Fibroblast of the aortic adventitia (primary cell): ENCODE measurements at places on chromosomes 2 and 18. TPM values are rescaled to one million over a fixed set of nuclear protein-coding genes. Genes with fewer than 3 reads are reported as not detected.

The CFAP210 gene
- 0.09 TPM in 1 of 2 replicates, not detected in the other for total RNA-seq

The DAW1 gene
- total RNA-seq, result 1.3 TPM in 1 of 2 replicates, not detected in the other

The PROM2 gene
- total RNA-seq, result 0.18 and 0.33 TPM in 2 replicates

The NGEF gene
- total RNA-seq, result 1.1 and 17.4 TPM in 2 replicates

The ALPI gene
- total RNA-seq, result not detected in 2 replicates

The SETBP1 gene
- 10.5 and 15.0 TPM in 2 replicates for total RNA-seq
